Stimulated activated CD4-positive, alpha-beta T cell treated with anti-CD3 and anti-CD28 coated beads, TNF-alpha, amount 100 ng/mL, for 1 hour (primary cell): ENCODE measurements at places on chromosomes 2 and 18.

DNA sequence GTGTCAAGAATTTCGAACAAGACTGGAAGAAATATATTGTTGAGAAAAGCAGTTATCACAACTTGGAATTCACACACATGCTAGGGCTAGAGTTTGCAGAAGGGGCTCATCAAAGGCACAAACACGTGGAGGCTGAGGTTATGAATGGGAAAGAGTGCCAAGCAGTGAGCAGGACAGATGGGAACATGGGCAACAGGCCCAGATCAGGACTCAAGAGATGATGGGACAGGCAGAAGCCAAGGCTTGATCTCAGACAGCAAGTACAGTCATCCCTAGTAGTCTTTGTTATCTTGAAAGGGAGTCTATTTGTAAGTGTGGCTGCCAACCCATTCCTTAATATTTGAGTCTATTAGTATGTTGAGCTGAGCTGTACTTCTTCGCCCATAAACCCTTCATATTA is 22.2 kb upstream of the EPC2 start:
- no peak for DNase-seq

DNA sequence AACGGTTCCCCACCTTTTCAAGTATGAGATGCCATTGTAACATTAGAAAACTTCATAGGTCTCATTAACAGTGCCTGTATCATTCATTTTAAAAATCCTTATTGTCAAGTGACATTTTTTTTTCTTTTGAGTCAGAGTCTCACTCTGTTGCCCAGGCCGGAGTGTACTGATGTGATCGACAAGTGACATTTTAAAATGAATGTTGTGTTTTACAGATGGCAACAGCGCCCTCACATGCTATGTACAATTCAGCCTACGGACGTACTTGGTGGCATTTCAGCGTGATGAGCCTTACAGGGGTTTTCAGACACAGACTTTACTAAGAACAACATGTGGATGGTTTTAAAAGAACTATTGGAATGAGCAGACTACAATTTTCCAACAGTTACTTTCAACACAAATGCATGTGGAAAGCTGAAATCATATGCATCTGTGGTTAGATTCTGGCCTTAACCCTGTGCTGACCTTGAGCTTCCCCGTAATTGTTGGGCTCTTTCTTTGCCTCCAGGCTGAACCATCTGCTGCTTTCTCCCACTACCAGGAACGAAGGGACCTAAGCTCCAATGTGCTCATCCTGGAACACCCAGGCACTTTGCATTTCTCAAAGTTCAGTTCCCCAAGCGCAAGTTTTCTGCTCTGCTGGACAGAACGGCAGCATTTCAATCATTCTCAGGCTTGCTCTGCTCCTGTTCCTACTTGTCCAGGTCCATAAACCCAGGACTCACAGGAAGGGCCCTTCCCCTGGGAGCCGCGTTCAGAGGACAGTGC is 119.9 kb upstream of the NDUFV2 start:
- DNase-seq = no peak

DNA sequence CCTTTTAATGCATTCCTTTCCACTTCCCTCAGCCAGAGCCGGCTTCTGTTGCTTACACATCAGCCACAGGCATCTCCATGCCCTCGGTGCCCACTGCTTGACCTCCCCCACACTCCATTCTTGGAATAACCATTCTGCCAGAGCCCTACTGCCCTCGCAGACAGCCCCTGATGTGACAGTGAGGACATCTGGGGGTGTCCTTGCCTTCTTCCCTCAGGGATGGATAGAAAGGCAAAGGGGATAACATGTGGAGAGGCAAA is 6.4 kb upstream of the NPPC start:
- no peak for DNase-seq

DNA sequence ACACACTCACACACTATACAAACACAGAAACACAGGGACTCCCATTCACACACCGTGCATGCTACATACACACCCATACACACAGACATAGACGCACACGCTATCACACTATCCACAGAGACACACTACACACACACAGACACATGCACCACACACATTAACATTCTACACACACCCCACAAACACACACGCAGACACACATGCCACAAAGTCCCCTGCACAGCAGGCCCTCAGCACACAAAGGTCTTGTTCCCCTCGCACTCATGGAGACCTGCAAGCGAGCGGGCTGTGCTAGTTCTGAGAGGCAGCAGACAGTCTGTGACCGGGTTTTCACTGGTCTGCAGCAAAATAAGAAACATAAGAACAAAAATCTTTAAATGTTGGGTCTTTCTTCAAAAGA is 429.6 kb upstream of the SALL3 start:
- DNase-seq = no peak
